Hepatocyte (in vitro differentiated cells): ENCODE measurements at places on chromosomes 7 and 10.

- DNase-seq: no peak
Observed at GRCh38 chr10:119812684-119813083, 60.0 kb downstream of the MCMBP start.

GRCh38 chr7:98836811-98837629, 32.8 kb downstream of the TMEM130 start:
- DNase-seq: peak; percentile 77

DNA sequence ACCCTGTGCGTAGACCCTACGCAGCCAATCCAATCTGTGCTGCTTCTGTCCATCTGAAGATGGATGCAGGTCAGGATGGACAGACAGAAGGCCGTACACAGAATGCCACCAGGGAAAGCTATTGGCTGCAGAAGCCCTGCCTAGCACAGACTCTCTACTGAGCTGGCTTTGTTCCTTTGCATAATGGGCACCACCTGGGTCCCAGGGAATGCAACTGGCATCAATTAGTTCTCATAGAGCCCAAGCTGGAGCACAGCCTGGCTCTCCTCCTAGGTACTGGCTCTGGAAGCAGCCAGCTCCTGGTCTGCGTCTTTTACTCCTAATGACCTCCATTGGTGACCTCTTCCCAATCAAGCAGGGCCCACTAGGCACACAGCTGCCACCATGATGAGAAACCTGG, 26.8 kb upstream of the CACUL1 start:
- DNase-seq: no peak

- DNase-seq: no peak
Observed at GRCh38 chr10:82212753-82213152, 337.8 kb downstream of the NRG3 start.

GRCh38 chr7:155556763-155557162, 10.4 kb upstream of the CNPY1 start:
- DNase-seq: no peak

DNA sequence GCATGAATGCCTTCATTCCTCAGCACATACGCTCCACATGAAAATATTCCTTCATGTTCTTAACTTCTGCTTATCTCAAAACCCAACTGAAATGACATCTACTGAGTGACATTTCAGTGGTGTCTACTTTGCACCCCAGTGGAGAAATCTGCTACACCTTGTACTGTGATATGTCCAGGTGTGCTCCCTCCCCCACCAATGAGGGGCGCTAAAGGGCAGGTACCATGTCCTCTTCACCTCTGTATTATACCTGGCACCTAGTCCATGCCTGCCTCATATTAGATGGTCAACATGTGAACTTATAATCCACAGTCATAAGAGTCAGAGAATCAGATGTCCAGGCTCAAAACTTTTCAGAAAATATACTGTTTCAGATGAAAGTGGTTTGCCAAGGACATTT, 2.1 kb downstream of the PAXIP1 start:
- no peak for DNase-seq

GRCh38 chr7:157335236-157335635, 1.6 kb upstream of the DNAJB6 start:
- DNase-seq: no peak

- no peak for DNase-seq
Observed at GRCh38 chr7:71682181-71682580, 550.2 kb downstream of the GALNT17 start.

DNA sequence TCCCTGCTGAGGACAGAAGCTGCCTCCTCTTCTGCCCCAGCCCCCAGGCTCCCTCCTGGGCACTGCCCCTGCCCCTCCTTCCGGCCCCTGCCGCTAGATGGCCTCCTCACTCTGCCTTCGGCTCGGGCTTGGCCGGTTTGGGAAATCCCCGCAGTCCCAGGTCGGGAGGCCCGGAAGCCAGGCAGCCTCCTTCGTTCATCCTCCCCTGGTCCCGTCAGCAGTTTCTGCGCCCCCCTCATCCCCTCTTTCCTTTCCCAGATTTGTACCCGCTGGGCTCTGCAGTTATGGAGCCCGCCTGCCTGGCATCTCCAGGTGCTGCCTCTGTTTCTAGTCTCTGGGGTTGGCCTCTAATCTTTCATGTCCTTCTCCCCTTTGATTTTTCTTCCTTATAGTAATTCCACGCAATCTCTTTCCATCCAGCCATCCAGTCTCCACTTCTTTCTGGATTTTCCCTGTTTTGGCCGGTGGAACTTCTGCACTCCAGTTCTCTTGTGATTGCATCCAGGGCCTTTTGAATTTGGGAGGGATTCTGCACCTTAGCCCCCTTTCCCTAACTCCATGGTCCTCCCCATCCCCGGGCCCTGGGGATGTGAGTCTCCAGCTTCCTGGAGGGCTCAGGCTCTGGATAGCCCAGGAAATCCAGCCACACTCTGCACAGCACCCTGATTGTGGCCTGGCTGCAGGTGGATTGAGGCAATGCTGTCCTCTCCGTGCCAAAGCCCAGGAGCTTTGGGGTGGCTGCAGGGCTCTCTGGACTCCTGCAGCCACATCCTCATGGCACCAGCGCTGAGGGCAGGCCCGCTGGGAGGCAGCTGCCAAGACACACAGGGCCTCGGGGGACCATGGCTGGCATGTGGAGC, 3.3 kb upstream of the SHH start:
- peak; percentile 86 for DNase-seq

- peak; percentile 73 for DNase-seq
Observed at GRCh38 chr7:33722383-33723101, 182.8 kb upstream of the BMPER start.

GRCh38 chr10:70559861-70560260, 42.7 kb downstream of the PRF1 start:
- DNase-seq: no peak

DNA sequence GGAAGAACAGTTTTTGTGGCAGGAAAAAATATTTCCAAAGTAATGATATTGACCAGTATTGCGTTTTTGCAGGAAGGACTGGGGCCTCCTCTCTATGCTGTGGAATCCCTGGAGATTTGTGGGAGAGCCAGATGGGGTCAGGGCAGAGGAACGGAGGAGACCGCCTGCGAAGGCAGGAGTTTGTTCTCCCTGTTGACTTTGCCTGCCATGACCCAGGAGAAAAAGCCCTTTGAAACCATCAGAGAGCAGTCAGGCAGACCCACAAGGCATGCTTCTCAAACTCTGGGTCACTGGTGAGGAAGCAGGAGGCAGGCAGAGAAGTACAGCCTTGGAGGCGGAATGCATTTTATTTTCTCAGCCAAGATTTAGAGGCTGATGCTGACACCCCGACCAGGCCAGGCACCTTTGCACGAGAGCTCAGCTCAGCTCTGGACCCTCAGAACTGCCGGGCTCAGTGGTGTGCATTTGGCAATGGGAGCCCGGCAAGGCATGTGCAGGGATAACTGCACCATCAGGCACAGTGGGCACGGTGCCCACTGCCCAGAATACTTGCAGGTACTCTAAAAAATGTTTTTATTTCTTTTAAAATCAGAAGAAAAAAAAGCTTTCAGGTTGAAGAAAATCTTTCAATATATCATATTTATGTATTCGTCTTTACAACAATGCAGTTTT, 410.4 kb downstream of the RPS24 start:
- no peak for DNase-seq

GRCh38 chr10:44054046-44054445, 330.9 kb downstream of the CXCL12 start:
- no peak for DNase-seq

- no peak for DNase-seq
Observed at GRCh38 chr10:1381339-1381738, 325.2 kb downstream of the WDR37 start.

DNA sequence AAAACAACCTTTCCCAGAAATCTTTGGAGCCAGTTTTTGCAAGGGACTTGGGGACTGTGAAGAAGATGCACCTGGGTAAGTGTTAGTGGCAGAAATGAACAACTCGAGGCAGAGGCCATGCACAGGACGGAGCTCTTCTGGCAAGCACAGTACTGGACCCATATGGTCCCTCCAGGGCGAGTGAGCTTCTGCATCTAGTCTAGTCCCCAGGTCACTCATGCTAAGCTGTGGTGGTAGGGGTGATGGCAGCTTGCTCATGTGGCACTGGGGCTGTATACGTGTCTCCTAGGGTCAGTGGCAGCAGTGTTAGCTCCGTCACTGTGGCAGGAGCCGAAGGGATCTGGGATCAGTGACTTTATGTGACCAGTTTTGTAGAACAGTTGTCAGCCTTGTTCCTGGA, 9.3 kb upstream of the LRRC61 start:
- DNase-seq: no peak

DNA sequence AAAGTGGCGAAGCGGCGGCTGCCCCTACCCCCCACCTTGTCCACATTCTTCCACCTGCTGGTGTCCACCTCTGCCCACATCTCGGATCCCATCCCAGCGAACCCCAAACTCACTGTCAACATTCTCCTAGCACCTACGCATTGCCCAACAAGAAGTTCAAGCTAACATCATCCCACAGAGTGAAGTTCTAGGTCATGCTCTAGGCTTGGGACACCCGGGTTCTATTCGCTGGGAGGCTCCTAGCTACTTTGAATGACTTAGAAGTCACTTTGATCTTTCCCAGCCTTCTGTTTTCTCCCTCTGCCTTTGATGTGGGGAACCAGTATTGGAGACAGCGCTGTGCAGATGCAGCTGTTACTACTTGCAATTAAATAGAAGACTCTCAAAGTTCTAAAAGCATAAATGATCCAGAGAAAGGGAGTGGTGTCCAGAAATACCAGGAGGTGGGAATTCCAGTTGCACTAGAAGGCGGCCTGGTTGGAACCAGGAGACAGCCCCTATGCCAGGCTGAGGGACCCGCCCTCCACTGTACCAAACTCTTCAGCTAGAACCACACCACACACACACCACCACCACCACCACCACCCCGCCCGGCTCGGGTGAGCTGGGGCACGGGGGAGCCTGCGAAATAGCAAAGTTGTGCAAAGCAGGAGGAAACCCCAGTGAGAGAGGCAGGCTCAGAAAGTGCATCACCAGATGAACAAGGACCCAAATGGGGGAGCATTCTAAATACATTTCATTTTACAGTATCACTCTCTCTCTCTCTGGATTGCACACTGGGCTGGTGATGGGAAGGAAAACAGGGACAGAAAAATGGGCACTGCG, 5.5 kb upstream of the VGF start:
- no peak for DNase-seq

GRCh38 chr10:43959364-43960134, 310.9 kb upstream of the ZNF32 start:
- no peak for DNase-seq

DNA sequence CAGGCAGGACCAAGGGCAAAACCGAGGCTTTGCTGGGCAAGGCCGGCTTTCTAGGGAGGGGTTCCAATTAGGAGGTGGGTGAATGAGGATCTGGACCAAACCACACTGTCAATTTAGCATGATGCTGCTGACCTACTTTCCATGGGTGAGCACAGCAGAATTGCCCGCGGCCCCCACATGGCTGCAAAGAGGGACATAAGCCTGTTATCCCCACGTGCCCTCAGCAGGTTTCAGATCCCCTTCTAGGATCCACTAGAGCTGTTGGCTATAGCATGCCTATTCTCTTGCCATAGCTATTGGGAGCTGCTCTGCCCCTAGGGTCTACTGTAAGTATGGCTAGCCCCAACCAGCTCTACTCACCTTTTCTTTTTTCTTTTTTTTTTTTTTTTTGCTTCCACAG, 102.8 kb downstream of the COL13A1 start:
- no peak for DNase-seq

DNA sequence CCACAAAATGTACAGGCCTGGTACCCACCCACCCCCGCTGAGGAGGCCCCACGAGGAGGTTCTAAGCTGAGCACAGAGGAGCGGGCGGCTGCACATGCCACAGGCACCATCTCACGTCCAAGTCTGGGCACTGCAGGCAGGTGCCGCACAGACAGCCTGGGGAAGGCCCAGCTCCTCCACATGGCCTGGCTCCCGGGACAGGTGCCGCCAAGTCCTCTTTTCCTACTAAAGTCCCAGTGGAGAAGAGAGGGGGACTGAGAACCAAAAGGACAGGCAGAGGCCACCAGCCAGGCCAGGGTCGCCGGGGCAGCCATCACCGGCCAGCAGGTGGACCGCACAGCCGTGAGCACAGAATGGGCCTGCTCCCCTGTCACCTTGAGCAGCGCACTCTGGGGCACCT, 91.1 kb downstream of the MAD1L1 start:
- no peak for DNase-seq

DNA sequence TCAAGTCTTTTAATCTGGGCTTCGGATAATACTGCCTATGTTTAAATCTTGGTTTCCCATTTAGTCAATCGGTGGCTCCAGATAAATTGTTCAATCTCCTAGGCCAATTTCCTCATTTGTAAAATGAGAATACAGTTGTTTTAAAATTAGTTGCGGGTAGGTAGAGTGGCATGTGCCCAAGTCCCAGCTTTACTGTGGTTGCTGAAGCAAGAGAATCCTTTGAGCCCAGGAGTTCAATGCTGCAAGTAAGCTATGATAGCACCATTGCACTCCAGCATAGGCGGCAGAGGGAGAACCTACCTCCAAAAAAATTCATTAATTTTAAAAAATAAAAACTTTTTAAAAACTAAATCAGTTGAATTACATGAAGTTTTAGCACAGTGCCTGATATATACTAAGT, 7.3 kb downstream of the RNF216 start:
- no peak for DNase-seq

DNA sequence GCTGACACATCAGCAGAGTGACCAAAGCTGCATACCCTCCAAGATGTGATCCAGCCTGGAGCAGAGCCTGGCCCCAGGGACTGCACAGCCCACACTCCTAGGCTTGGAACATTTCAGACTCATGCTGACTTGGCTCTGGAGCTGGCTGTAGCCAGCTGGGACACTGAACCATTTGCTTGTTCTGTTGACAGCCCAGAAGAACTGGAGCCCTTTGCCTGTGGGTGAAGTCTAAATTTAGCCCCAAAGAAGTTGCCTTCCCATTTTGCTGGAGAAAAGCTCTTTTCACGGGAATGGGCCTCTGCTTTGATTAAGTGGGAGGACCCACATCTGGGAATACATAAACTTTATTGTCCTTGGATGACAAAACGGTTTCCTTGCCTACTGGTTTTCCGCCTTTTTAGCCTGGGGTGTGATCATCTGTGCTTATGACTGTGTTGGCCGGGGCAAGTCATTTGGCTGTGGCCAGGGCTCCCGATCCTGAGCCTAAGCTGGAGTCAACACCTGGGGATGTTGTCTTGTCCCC, 186.2 kb upstream of the BMPER start:
- DNase-seq: no peak

DNA sequence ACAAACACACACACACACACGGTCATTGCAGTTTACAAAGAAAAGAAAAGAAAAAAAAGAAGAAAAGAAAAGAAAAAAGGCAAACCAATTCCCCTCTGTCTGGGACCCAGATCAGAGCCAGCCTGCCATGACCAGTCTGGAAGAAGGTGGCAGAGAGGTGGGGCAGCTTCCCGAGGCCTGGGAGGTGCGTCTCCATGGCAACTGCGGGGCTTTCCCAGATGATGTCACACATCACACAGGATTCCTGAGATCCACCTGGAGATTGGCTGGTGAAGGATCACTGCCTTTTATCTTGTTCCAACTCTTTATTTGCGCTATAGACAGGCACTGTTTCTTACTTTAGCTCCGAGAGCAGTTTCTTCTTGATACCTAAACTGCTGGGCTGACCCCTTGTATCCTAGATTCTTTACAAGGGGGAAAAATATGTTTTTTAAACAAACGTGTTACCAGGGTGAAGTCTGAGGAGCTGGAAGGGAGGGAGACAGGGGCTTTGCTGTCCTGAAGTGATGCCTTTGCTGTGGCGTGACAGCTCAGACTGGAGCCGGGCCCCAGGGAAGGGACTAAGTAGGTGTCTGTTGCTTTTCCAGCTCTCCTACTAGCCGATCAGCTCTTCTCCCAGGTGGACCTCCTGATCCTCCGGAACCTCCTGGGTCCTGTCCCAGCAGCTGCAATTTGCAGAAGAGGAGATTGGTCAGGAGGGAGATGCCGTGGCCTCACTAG, 298.5 kb downstream of the KLF6 start:
- DNase-seq: peak; percentile 93
